Stimulated activated CD8-positive, alpha-beta memory T cell treated with anti-CD3 and anti-CD28 coated beads, Interleukin-12 subunit alpha, Interleukin-12 subunit beta, amount 100 ng/mL, for 4 hours (primary cell): ENCODE measurements at places on chromosomes 16 and 17.
A peak's percentile ranks its signal among the peaks of the same experiment; 100 is the strongest.

GRCh38 chr16:66544016-66544757 is 5.7 kb downstream of the TK2 start:
- DNase-seq = no peak

DNA sequence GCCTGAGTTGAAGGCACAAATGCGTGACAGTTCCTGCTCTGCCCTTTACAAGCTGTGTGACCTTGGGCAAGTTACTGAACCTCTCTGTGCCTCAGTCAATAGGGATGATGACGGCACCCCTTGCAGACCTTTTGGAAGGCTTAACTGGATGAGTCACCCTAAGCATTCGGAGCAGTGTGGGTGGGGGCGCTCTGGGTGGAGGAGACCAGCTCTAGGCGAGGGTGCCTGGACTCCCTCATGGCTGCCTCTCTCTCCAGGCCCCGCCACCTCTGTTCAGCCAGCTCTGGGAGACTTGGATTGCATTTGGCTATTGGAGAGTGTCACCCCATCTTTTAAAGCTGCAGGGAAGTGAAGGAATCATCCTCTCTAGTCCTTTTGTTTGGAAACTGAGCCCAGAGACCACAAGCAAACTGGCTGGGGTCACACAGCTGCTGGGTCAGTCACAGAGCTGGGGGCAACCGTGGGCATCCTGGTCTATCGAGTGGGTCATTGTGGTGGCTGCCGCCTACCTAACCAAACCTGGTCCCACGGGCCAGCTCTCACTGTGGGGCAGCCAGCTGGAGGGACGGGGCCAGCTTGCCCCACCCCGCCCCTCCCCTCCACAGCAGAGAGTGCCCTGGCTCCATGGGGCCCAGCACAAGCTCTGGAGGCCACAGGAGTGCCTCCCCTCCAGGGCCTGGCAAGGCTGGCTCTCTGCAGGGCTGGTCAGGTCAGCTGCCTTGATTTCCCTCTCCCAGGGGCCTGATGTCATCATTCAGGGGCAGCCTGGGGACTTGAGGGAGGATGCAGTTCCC is 20.2 kb upstream of the GSE1 start:
- DNase-seq = no peak

- DNase-seq = no peak
Measured at GRCh38 chr16:2734844-2735515, 15.0 kb upstream of the PRSS27 start.

GRCh38 chr17:45639297-45639849 is 144.7 kb upstream of the CRHR1 start:
- no peak for DNase-seq

DNA sequence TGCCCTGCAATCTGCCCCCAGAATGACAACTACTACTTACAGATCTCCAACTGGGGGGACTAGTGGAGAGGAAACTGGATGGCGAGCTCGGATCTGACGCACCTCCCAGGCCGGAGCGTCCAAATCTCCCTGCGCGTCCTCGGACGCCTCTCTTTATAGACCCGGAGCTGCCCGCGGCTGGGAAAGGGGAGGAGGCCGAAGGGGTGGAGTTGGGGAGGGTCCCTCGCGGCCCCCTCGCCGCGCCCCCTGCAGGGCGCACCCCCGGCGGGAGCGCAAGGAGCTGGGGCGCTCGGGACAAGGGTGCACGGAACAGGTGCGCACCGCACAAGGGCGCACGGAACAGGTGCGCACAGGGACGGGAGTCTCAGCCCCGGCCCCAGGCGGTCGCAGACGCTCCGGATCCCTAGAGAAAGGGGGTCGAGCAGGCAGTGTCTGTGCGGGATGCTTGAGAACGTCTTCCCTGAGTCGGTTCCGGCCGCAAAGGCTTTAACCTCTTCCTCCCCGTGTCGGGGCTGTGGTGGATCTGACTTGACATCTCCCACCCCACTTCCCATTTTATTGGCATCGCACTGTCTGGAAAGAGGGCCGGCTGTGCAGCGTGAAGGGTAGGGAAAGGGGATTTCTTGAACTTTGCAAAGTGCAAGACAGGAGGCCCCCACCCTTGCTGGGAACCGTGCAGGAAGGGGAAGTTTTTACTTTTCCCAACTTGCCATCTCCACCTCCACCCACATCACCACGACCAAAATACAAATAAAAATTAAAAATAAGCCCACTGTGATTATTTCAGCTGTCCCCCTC is at the start of gene MYH11:
Gene MYH11, minus strand, starts transcription at position 128 of the 798 bp plus-strand sequence. CDS start 18,776 bp downstream, outside the sequence.
- DNase-seq = no peak

DNA sequence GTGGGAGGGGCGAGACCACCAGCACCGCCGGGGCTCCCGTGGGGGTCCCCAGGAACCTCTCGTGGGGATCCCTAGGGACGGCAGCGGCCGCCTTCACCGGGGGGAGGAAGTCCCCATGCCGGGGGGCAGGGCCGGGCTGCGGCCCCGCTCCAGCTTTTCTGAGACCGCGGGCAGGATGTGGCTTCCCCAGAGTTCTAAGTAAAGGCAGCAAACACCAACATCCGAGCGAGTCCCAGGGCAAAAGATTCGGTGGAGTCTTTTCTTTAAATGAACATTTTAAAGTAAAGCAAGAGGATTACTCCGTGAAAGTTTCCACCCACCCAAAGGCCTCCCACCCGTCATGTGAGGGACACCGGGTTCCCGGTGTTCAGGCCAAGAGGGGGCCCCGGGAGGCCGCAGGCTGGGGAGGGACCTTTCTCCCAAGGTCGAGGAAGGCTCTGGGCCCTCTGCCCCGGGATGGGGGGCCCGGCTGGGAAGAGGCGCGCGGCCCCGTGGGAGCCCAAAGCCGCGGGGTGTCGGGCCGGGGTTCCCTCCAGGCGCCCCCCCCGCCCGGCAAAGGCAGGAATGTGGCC is 137.2 kb upstream of the RPH3AL start:
- DNase-seq = peak; percentile 30

DNA sequence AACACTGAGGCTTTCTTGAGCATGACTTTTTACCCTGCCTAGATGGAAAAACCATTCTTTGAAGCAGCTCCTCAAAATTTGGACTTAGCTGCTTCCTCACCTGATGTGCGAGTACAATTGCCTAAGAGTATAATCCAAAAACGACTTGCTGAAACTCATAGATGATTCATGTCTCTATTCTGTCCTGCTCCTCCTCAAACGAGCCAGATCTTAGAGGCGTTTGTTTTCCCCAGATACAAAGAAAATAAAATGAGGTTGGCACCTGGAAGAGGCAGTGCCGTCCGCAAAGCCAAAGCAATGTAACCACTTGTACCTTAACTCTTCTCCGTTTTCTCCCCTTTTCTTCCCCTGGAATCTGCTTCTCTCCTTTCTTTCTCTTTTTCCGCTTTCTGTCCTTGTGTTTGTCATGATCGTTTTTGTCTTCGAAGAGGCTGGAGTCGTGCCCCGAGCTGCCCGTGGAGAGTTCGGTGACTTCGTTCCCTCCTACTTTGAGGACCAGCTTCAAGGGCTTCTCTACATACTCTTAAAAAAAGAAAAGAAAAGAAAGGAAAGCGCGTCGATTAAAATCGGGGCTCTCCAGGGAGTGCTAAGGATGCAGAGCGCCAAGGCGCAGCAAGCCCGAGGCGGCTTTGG is 895 bp downstream of the BRD7 start:
- no peak for DNase-seq

DNA sequence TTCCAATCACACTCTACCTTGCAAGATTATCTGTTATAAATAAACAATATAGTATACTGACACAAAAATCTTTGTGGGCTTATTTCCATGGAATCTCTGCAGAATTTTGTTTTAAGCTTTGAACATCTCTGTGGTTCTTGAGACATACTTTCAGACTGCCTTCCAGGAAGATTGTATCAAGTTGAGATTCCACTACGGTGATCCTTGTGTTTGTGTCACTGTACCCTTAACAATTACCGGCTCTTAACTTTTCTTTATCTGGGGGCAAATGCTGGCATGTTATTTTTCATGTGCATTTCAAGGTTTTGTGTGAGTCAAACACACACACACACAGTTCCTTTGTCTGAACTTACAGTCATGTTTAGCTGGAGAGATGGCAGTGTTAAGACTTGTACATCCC is 472.7 kb upstream of the HSBP1 start:
- DNase-seq = no peak

GRCh38 chr17:64388961-64389565 is 1.6 kb downstream of the PECAM1 start:
- DNase-seq = no peak

- no peak for DNase-seq
Measured at GRCh38 chr16:66512272-66513110, 37.4 kb downstream of the TK2 start.

DNA sequence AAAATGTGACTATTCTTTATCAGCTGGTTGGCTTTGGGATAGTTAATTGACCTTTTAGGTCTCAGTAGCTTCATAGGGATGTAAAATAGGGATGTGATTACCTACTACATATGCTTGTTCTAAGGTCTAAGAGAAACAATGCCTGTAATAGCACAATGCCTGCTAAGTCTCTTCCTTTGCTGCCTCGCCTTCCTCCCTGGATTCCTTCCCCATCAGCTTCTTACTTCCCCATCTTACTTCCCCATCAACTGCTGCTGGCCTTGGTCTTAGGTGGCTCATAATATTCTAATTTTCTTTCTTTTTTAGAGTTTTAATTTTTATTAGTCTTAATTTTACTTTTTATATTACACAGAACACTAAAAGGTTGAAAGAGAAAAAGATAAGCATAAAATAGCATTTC is 59.2 kb upstream of the GOT2 start:
- no peak for DNase-seq

GRCh38 chr16:2026461-2027023 is at the start of gene NHERF2:
Gene NHERF2 (plus strand): TSS chr16:2026902. CDS start chr16:2027006, 104 bp downstream.
- DNase-seq = no peak

GRCh38 chr16:57828272-57829161 is 26.2 kb upstream of the KIFC3 start:
- no peak for DNase-seq

GRCh38 chr16:53495325-53495724 is 7.7 kb downstream of the AKTIP start:
- DNase-seq = no peak

DNA sequence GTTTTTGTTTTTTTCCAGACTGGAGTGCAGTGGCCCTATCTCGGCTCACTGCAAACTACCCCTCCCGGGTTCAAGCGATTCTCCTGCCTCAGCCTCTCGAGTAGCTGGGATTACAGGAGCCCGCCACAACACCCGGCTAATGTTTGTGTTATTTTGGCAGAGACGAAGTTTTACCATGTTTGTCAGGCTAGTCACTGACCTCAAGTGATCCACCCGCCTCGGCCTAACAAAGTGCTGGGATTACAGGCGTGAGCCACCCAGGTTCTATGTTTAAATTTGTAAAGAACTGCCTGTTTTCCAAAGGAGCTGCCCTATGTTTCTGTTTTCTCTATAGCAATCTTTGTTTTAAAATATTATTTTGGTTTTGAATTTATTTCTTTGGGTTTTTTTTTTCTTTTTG is 13.8 kb upstream of the C16orf87 start:
- no peak for DNase-seq

GRCh38 chr16:17748044-17748719 is 277.4 kb upstream of the XYLT1 start:
- no peak for DNase-seq

DNA sequence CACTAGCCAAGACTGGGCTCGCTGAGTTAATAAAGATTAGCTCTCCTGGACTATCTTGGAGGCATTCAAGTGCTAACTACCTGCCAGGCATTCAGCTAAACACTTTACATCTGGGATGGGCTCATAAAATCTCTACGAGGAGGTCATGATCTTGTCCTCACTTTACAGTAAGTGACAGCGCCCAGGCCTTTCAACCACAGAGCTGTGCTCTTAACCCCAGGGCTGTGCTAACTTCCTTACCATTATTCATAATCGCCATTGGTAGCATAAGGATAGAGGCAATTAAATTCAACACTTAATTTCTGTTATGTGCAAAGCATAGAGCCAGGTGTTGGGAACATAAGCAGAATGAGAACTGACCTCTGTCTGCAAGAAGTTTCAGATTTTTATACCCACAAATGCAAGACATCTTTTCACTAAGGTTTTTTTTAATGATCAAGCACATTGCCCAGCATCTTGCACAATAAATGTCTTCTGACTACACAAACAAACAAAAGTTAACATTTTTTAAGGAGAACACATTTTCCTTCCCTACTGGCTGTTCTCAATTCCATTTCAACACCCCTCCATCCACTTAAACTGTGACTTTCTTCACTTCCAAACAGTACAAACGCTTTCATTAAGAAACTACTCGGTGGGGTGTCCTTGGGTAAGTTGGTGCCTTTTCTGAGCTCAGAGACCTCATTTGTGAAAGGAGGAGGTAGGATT is 172.3 kb downstream of the C16orf78 start:
- DNase-seq = no peak

GRCh38 chr17:57352665-57353175 is 96.4 kb downstream of the MSI2 start:
- DNase-seq = no peak
